Adrenal gland (tissue), 19 donors: ENCODE measurements at places on chromosomes 12 and 14. TPM values are rescaled to one million over a fixed set of nuclear protein-coding genes. Genes with fewer than 3 reads are reported as not detected.

DNA sequence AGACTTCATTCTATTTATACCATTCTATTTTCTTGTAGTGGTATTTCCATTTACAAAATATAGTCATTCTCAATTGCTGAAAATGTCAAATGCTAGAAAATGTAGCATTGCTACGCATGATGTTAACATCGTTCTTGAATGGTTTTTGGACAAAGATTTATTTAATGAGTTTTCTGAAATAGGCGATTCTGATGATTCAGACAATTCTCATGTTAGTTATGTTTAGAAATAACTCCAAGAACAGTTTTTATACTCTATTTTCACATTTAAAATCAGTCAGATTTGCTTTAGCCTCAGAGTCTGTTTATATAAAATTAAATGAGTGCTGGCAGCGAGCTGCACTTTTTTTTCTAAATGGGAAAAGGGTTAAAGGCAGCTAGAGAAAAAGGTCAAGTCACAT, 414.8 kb upstream of the MGAT4C start:
- no peaks in the 10 kb centered on the region for H3K36me3 ChIP-seq
- no peak overlapping the region for H3K4me3 ChIP-seq
- H3K27ac ChIP-seq = no peak overlapping the region
- no peaks in the 10 kb centered on the region for H3K27me3 ChIP-seq
- no peak for DNase-seq

DNA sequence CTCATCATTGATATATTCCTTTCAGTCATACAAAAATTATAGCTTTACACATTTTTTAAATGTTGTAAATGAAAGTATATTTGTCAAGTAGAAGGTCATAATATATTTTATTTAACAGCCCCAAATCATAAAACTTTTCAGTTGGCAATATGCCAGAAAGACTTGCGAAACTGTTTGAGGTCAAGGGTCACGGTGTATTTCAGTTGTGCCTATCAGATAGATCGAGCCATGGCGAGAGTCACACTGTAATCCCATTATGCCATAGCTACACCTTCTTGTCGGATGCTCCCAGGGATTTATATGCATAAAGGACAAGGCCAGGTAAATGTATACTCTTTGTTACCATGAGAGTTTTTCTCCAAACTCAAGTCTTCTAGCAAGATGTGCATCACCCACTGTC, 26.7 kb upstream of the G2E3 start:
- no peaks in the 10 kb centered on the region for H3K4me1 ChIP-seq
- H3K4me3 ChIP-seq = no peak overlapping the region
- DNase-seq = no peak
- no peaks in the 10 kb centered on the region for H3K27me3 ChIP-seq
- H3K27ac ChIP-seq = no peak overlapping the region
- H3K36me3 ChIP-seq = no peaks in the 10 kb centered on the region

DNA sequence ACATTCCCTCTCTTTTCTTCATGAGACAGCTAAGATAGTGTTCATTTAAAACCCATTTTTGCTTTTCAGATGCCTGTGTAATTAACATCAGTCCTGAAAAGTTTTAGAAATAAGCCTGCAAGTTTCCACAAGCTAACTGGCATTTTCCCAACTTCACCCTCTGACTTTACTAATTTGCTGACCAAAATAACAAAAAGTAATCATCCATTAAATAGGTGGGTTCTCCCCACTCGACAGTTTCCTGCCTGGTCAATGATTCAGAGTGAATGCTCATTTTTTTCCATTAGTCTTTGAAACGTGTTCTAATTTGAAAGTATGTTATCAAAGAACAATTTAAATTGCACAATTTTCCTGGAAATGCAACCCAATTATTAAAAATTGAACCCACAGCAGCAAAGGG, 23.6 kb downstream of the NELL2 start:
- H3K27ac ChIP-seq = no peak overlapping the region
- no peak overlapping the region for H3K4me3 ChIP-seq
- no peaks in the 10 kb centered on the region for H3K27me3 ChIP-seq
- no peak for DNase-seq
- H3K36me3 ChIP-seq = no peaks in the 10 kb centered on the region
- no peaks in the 10 kb centered on the region for H3K4me1 ChIP-seq

- H3K27me3 ChIP-seq = no peaks in the 10 kb centered on the region
- DNase-seq = no peak
- H3K36me3 ChIP-seq = no peaks in the 10 kb centered on the region
- H3K27ac ChIP-seq = no peak overlapping the region
These were observed 31.1 kb downstream of the ATF7 start for GRCh38 chr12:53594897-53595615.

HOXC12 gene
- not detected for total RNA-seq

DNA sequence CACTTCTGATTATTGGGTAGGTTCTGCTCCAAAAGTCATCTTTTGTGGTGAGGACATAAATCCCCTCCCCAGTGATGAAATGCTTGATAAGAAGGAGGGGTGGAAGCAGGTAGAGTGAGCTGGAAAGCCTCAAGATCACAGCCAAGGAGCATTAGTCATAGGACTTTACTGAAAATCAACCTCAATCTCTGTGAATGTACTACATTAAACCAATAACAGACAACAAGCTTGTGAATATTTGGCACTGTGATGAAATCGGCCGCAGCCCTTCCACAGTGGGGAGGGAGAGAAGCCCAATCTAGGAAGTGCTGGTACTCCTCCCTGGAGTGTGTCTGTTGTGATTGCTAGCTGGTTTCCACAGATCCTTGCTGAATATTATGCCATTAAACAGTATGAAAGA, 41.2 kb upstream of the PTCSC3 start:
- no peaks in the 10 kb centered on the region for H3K36me3 ChIP-seq
- H3K4me3 ChIP-seq = no peak overlapping the region
- H3K27ac ChIP-seq = no peak overlapping the region
- DNase-seq = no peak

FGF6 gene
- not detected for total RNA-seq
